ENCODE measurements at places on chromosomes 12 and 14.

- no peak for DNase-seq
These were observed 513 bp downstream of the PFDN5 start for GRCh38 chr12:53295891-53296219.

GRCh38 chr12:132189378-132190011 lies 45.2 kb downstream of the NOC4L start:
- peak; percentile 69 for DNase-seq

GRCh38 chr14:22887990-22888378 lies 5.0 kb downstream of the REM2 start:
- DNase-seq = no peak

DNA sequence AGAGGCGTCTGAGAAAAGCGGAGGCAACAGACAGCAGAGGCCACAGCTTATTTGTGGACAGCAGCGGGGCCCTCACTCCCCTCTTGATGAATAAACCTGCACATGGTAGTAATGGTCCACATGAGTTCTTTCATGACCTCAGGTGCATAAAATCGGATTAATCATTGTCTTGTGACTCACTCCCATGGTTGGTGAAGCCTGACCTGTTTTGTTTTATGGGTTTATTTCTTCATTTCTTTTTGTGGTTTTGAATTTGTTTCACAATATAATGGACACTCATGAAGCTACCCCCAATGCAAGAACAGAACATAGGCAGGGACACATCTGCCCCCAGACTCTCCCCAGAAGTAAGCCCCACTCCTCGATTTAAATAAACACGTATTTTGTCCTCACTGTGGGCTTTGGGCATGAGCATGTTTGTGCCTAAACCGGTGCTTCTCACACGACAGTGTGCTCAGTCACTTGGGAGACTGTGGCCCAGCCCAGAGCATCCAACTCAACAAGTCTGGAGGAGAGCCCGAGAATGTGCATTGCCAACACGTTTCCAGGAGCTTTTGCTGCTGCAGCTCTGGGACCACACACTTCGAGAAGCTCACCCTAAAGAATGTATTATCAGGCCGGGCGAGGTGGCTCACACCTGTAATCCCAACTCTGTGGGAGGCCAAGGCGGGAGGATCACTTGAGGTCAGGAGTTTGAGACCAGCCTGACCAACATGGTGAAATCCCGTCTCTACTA lies 116.1 kb downstream of the SCARB1 start:
- DNase-seq = no peak

DNA sequence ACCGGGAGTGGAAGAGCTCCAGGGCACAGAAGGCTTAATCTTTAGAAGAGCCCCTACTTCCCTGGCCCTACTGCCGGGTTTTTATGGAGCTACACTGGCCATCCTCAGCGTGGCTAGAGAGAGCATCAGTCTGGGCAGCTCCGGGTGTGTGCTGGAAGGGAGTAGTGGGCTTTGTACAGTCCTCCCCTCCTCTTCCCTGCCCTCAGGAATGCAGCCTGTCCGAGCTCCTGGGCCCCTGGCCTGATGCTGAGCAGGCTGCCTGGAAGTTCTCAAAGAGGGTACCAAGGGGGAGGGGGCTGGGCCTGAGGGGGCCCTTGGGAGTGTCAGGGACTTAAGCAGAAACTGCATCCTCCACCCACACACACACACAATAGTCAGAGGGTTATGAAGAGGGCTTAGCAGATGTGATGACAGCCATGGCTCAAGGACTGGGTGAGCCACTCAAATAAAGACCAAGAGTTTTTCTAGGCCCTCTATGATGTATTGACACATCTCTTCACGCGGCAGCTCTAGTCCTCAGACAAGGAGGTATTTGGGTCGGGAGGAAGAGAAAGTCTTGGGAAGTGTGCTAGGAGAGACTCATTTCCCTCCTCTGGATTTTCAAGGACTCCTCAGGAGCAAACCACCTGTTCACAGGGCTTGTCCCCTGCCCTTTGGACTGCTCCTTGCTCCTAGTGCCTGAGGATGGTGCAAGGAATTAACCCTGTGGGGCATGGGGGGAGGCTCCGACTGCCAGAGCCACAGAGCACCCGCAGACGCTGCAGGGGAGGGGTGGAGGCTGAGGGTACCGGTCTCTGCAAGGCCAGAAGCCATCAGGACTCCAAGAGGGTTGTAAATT lies 16.5 kb upstream of the FIGNL2 start:
- no peak for DNase-seq

- DNase-seq = no peak
These were observed 11.6 kb downstream of the LPCAT3 start for GRCh38 chr12:7006639-7007038.

DNA sequence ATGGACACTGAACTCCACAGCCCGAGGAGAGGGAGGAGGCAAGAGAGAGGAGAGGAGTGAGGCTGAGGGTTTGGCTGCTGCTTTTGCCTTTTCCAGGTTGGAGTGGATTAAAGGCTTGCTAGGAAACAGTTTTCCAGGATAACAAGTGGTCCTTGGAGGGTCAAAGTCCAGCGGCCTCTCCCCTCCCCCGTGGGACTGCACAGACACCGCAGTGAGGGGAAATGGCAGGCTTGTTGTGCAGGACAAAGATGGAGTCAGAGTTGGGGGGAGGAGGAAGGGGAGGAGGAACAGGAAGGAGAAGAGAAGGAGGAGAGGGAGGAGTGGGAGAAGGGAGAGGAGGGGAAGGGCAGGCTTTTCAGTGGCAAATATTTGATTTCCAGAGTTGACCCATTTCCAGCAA lies 245.5 kb downstream of the RBM19 start:
- DNase-seq = no peak

- DNase-seq = peak; percentile 85
These were observed 3.4 kb upstream of the NXPH4 start for GRCh38 chr12:57213058-57213715.

DNA sequence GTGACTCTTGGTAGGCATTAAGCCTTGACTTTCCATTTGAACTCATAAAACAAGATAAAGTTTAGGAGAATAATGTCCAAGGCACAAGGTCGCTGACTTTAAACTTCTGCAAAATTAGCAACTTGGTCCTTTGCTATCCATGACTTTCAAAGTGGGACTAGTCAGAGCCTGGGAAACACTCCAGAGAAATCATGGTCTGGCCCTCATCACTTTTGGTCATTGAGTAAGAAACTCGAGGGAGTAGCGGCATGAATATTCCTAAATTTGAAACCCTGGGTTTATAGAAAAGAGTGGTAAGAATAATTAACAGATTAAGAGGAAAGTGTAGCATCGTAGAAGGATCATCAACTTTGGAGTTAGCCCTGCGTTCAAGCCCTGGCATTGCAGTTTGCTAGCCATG lies 16.9 kb upstream of the APPL2 start:
- DNase-seq = no peak
